T-helper 9 cell (primary cell): ENCODE measurements at places on chromosomes 4 and X.

DNA sequence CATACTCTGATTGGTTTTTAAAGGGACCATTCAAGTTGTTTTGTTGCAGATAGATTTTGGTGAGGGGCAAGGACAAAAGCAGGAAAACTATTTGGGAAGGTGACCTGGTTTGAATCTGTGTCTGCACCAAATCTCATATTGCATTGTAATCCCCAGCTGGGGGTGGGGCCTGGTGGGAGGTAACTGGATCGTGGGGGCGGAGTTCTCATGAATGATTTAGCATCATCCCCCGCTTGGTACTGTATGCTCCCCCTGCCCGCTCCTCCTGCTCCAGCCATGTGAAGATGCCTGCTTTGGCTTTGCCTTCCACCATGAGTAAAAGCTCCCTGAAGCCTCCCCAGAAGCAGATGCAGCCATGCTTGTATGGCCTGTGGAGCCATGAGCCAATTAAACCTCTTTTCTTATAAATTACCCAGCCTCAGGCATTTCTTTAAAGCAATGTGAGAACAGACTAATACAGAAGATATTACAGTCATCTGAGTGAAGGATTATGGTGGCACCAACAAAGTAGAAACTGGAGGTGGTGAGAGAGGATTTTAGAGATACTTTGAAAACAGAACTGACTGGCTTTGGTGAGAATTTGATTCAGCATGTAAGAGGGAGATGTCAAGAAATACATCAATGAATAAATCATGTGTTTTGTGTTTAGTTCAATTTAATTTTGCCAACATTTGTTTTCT lies 14.4 kb downstream of the IL21 start:
- DNase-seq: no peak

GRCh38 chr4:135949931-135950330 lies 1582.4 kb downstream of the PCDH18 start:
- no peak for DNase-seq

GRCh38 chr4:53688186-53688790 lies 97.0 kb upstream of the LNX1 start:
- no peak for DNase-seq

- no peak for DNase-seq
Observed at GRCh38 chrX:20140420-20140819, 1.2 kb downstream of the EIF1AX start.

- DNase-seq: no peak
Observed at GRCh38 chr4:163612762-163613161, 118.3 kb downstream of the TMA16 start.

DNA sequence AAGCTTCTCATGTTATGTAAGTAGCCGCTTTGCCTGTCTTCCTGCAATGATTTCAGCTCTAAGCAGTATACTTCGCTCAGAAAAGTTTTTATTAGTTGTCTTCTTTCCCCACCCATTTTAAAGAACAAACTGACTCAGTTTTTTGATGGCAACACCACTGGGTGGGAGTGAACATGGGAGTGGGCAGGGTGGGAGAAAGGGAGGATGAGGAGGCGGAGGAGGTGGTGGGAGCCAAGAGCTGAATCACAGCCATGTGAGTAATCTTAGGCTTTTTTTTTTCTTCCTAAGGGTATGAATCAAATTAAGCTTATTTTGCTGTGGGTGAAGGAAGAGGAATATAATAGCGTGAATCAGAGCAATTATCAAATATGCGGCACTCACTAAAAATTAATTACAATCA lies 574.3 kb upstream of the DIPK2B start:
- DNase-seq: no peak

DNA sequence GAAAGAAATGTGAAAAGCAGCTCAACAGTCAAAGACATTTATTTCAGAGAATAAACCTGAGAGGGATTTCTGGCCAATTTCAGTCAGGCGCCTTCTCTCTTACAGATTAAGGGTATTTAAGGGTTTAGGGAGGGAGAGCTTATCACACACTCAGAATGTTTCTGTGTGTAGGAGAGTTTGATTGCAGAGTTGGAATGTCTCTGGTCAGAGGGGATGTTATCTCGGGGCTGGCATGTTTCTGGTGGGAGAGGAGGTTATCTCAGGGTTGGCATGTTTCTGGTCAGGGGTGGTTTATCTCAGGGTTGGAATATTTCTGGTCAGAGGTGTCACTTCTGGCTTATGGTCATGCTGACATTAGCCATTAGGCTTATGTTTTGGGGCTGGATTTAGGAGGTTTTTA lies 1920.5 kb upstream of the PCDH7 start:
- DNase-seq: no peak

- no peak for DNase-seq
Observed at GRCh38 chrX:56757327-56757726, 28.3 kb downstream of the NBDY start.

- DNase-seq: no peak
Observed at GRCh38 chr4:138247643-138248042, 5.5 kb upstream of the SLC7A11 start.

DNA sequence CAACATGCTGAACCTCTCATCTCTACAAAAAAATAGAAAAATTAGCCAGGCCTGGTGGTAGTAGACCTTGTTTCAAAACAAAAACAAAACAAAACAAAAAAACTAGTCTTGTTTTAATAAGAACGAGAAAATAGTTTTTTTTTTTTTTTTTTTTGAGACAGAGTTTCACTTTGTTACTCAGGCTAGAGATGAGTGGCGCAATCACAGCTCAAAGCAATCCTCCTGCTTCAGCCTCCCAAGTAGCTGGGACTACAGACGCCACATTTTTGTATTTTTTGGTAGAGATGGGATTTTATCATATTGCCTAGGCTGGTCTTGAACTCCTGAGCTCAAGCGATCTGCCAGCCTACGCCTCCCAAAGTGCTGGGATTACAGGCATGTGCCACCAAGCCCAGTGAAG lies 47.7 kb upstream of the UGDH start:
- no peak for DNase-seq

DNA sequence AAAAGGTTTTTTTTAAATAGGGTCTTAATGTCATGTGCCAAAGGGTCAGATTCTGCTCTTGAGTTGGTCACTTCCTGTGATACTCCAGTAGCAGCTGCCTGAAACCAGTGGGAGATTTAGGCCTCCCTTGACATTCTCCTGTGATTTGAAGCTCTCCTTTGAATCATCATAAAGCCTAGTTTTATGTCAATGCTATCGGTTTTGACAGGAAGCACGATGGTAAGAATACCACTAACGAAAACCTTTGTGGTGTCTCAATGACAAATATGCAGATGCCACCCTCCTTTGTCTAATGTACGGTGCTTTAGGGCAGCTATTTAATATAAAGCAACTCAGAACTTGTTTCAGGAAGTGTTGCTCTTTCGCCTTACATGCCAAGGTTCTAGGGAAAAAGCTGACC lies 44.2 kb downstream of the CCNI start:
- DNase-seq: no peak

DNA sequence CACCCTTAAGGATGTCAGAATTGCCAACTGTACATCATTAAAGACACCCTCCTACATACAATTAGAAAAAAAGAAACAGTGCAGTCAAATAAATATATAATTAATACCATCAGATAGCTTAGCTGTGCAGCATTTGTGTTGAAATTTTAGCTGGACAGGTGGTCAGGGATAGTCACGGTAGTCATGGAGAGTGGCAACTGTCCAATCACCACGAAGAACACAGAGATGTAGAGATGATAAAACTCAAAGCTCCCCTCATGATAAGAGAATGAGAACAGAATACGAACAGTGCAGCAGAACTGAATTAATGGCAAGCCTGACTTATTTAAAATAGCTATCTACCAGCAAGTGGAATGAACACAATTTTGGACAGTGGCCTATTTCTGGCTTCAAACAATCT lies 27.2 kb downstream of the SLC39A8 start:
- DNase-seq: no peak

GRCh38 chr4:138405466-138405891 lies 163.3 kb upstream of the SLC7A11 start:
- no peak for DNase-seq

DNA sequence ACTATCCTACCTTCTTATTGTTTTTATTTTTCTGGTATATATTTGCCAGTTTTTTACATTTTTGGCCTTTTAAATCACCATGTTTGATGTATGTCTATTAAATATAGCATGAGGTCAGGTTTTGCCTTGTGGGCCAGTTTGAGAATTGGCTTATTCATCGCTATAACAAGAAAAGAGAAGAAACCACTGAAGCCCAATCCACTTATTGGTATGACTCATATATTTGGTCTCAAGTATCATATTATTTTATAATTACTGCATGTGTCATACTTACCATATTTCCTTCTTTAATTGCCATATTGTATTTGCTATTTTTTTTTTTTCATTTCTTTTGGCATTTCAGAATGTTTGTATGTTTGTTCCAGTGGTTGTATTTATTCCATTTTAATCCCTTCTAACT lies 99.3 kb downstream of the IRF2 start:
- DNase-seq: no peak

DNA sequence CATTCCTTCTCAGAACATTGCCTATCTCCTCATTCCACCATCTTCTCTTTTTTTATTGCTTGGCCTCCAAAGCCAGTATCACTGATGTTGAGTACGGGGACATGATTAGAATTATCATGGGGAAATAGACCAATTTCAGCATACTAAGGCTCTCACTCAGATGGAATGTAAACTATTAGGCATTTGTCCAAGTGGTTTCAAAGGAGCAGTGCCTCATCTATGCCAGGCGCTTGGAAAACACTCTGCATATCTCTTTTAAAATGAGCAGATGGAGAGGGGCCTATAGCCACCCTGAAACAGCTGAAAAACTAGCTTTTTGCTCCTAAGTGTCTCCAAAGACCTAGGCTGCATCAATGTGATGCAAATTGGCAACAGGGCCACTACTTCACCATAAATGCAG lies 150.8 kb upstream of the DIPK2B start:
- no peak for DNase-seq

DNA sequence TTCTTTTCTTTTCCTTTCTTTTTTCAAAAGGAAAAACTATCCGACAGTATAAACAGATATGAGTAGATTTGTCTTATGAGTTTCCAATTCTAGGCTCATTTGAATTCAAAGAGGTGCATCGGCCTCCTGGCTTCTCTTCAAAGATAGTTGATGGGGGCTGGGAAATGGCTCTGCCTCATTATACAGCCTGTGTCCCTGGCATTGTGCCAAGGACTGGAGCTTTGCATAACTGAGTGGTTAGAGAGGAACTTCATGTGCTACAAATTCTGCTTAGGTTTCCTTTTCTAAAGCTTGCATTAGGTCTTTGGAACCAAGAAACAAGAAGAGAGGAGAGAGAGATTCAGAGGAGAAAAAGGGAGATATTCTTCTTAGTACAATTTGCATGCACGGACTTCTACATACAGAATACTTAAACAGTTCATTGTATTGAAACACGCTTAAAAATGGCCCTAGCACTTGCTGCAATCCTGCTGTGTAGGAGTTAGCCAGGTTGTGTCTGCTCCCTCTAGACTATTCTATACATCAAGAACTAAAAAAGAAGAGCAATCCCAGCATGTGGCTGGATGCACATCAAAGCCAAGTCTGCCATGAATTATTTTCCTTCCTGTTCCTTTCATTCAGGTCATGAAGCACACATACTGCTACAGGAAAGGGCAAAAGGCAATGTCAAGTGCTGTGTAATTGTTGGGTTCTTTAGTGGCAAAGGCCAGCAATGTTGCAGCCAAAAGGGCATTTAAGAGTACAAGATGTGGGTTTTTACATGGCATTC lies 70.9 kb downstream of the INTS12 start:
- no peak for DNase-seq

DNA sequence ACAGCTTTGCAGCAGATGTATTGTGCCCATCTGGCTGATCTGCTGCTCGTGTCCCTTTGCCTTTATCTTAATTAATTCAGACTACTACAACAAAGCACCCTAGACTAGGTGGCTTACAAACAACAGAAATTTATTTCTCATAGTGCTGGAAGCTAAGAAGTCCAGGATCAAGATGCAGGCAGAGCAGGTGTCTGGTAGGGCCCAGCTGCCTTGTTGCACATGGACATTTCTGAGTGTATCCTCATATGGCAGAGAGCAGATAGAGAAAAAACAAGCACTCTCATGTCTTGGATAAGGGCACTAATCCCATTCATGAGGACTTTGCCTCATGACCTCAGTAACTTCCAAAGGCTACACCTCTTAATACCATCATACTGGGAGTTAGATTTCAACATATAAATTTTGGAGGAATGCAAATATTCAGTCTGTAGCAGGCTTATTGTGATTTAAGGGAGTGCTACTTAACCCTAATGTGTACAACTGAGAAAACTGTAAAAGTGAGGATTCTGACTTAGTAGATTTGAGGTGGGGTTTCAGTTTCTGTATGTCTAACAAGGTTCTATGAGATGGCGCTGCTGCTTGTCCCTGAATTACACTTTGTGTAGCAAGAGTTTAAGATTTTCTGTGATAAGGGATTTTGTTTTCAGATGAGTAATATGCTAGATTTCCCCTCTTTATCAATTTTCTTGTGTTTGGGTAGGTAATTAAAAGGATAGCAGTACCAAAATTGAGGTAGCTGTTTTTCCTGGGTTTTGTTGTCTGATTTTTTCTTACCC lies 473.2 kb upstream of the TECRL start:
- no peak for DNase-seq

DNA sequence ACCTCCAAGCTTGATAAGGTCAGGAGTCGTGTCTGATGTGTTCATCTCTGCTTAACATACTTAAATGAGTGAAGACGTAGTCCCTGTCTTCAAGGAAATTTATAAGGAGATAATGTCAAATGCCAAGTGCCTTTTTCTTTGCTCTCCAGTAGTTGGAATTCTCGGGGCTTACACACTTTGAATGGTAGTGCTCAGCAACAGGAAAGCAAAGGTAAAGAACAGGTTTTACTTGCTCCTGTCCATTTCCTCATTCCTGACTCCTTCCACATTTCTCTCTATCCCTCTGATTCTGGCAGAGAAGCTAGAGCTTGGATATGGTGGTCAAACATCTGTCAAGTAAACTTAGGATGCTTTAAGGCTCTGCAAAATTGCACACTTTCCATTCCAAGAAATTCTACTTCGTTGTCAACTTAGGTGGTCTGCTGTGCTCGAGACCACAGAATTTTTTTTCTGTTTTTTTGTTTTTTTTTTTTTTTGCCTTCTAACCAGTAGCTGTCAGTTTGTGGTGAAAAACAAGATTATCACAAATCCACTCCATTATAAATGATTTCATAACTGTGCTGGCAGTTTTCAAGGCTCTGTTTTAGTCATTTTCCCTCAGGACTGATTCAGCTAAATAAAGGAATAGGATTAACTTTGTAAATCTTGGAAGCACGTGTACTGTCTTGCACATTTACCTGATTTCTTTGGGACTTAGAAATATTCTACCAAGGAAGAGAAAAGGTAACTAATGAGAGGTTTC lies 180.8 kb upstream of the ANXA3 start:
- no peak for DNase-seq

DNA sequence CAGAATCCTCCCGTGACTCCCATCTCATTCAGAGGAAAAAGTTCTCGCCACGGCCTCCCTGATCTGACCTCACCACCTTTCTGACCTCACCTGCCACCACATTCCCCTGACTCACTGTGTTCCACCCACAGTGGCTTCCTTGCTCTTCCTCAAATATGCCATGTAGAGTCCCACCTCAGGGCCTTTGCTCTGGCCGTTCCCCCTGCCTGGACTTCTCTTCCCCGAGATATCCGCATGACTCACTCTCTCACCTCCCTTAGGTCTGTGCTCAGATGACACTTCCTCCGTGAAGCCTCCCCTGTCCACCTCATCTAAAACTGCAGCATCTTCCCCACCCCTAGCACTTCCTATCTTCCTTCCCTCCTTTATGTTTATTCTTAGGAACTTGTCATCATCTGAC lies 7.2 kb upstream of the TSPYL2 start:
- no peak for DNase-seq

- no peak for DNase-seq
Observed at GRCh38 chr4:37737466-37737865, 51.3 kb upstream of the RELL1 start.

GRCh38 chr4:145623831-145624230 lies 4.6 kb downstream of the MMAA start:
- DNase-seq: no peak
